Fibroblast of lung (primary cell): ENCODE measurements at places on chromosomes 5 and 9. TPM values are rescaled to one million over a fixed set of nuclear protein-coding genes. Genes with fewer than 3 reads are reported as not detected.
A peak's percentile ranks its signal among the peaks of the same experiment; 100 is the strongest.

DNA sequence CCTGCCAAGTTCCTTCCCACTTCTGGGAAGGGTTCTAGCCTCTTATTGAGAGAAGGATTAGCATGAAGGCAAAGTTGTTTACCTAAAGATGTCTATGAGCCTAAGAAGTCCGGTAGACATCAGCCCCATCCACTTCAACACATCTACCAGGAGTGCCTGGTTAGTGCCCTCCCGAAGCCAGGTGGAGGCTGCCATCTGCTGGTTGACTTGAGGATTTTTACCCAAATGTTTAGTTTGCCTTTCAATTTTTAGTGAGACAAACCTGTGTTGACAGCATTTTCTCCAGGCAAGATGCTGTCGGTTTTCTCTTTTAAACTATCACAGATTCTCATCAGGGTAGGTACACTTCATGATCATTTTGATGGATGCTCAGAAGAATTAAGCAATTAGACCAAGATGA is 83.6 kb upstream of the TNFSF8 start:
- no peaks in the 10 kb centered on the region for H3K36me3 ChIP-seq
- peak; percentile 66 for DNase-seq
- peaks cover 10% of the 10 kb centered on the region for H3K4me1 ChIP-seq

The OSMR gene
- 74.7 and 102 TPM in 2 replicates for total RNA-seq

GRCh38 chr9:92760070-92760469 is 4.6 kb downstream of the BICD2 start:
- no peak for DNase-seq
- no peak overlapping the region for H3K27ac ChIP-seq
- H3K36me3 ChIP-seq: no peaks in the 10 kb centered on the region
- no peak overlapping the region for H3K4me3 ChIP-seq

GRCh38 chr5:111278858-111279504 is 54.8 kb downstream of the CAMK4 start:
- H3K4me3 ChIP-seq: no peak overlapping the region
- H3K27ac ChIP-seq: no peak overlapping the region
- no peaks in the 10 kb centered on the region for H3K36me3 ChIP-seq
- no peaks in the 10 kb centered on the region for H3K4me1 ChIP-seq
- DNase-seq: peak; percentile 40
- H3K27me3 ChIP-seq: no peaks in the 10 kb centered on the region

- no peak overlapping the region for H3K27ac ChIP-seq
- H3K36me3 ChIP-seq: no peaks in the 10 kb centered on the region
- no peaks in the 10 kb centered on the region for H3K27me3 ChIP-seq
- DNase-seq: peak; percentile 67
- H3K4me1 ChIP-seq: peaks cover 24% of the 10 kb centered on the region
- H3K4me3 ChIP-seq: peak overlapping the region; percentile 68
These were observed 101.1 kb downstream of the RGS3 start for GRCh38 chr9:113564498-113565237.

- H3K27ac ChIP-seq: no peak overlapping the region
- H3K27me3 ChIP-seq: no peaks in the 10 kb centered on the region
- no peaks in the 10 kb centered on the region for H3K36me3 ChIP-seq
- H3K4me3 ChIP-seq: no peak overlapping the region
- DNase-seq: no peak
- H3K4me1 ChIP-seq: no peaks in the 10 kb centered on the region
These were observed 153.4 kb downstream of the SEC61B start for GRCh38 chr9:99375481-99375880.

DNA sequence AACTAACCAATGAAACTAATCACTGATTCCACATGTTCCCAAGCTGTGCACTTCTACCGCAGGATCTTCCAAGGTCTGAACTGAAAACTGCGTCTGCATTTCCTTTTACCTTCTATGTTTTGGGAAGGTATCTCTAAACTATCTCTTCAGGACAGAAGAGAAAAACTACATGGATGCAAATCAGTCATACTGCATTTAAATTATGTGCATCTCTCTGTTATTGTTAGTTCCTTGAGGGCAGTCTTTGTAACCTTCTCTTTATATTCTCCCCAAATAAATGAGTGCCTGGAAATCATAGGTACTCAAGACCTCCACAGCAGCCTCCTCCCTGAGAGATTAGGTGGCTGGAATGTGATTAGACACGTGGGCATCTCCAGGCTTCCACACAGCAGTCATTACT is 17.1 kb downstream of the MTX3 start:
- H3K36me3 ChIP-seq: no peaks in the 10 kb centered on the region
- no peak for DNase-seq

The GRXCR2 gene
- not detected in 2 replicates for total RNA-seq

The CORO2A gene
- under 0.01 and 0.50 TPM in 2 replicates for total RNA-seq

The FYB1 gene
- under 0.01 TPM in 1 of 2 replicates, not detected in the other for total RNA-seq

GRCh38 chr9:116049456-116049855 is 104.1 kb upstream of the PAPPA start:
- no peaks in the 10 kb centered on the region for H3K4me1 ChIP-seq

DNA sequence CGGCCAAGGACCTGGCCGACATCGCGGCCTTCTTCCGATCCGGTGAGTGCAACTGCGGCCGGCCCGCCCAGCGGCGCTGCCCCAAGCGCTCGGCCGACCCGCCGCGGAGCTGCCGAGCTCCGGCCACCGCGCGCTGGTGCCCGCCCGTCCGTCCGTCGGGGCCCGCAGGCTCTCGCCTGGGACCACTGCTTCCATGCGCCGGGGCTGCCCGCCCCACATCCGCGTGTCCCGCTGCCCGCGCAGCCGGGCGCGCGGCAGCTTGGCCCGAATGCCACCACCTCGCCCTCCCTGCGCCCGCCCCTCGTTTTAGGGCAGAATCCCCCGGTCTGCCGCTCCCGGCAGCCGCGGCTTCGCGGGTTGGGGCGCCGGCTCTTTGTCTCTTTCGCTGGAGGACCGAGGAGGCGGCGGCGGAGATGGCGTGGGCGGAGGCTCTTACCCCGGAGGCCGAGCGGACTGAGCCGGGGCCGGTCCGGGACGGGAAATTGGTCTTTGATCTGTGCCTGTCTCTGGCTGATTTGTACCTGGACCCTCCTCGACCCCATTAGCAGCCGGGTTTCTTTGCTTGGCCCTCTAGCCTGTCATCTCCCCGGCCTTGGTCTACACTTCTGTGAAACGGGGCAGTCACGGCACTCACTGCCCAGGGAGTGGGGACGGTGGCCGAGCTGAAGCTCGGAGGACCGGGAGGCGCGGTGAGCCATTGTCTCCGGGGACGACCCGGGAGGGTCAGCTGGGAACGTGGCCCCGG is 871 bp downstream of the TRIO start:
- H3K36me3 ChIP-seq: peaks cover 7% of the 10 kb centered on the region
- H3K27ac ChIP-seq: peak overlapping the region; percentile 95
- no peaks in the 10 kb centered on the region for H3K27me3 ChIP-seq
- H3K4me3 ChIP-seq: peak overlapping the region; percentile 90

- H3K4me1 ChIP-seq: no peaks in the 10 kb centered on the region
- no peaks in the 10 kb centered on the region for H3K36me3 ChIP-seq
- DNase-seq: no peak
These were observed 812.0 kb downstream of the CDH18 start for GRCh38 chr5:19175776-19176570.

DNA sequence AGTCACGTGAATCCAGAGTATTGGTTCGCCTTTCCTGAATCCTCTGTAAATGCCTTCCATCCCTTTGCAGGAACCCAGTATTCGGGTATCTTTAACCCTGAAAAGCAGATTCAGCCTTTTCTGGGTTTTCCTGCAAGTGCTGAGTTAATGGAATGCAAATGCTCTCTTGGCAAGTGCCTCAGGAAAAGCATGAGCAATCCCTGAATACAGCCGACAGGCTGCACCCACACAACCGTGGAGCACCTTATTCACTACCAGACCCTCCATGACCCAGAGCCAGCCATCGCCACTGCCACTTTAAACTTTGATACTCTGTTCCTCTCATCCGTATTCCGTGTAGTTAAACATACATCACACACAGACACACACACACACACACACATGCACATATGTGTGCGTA is 54.4 kb downstream of the ZNF622 start:
- peak; percentile 44 for DNase-seq
- H3K27me3 ChIP-seq: no peaks in the 10 kb centered on the region
- no peak overlapping the region for H3K4me3 ChIP-seq
- H3K36me3 ChIP-seq: no peaks in the 10 kb centered on the region
- no peaks in the 10 kb centered on the region for H3K4me1 ChIP-seq

The JADE2 gene
- total RNA-seq: 23.6 and 45.9 TPM in 2 replicates

DNA sequence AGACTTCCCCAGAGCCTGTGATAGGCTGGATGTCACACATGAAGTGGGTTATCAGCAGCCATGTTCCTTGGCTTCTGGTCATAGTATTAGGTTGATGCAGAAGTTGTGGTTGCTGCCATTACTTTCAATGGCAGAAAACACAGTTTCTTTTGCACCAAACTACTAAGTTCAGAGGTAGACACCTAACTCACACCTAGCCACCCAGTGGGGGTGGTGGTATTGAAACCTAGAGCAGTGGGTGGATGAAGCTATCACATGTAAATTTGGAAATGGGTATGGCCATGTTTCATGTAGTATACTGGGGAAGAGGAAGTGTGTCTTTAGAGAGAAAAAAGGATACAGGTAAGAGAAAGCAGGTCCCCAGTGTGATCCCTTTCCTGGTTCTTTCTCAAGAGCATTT is 347.9 kb upstream of the SEMA6A start:
- no peak for DNase-seq
- H3K27ac ChIP-seq: no peak overlapping the region
- no peak overlapping the region for H3K4me3 ChIP-seq
- H3K4me1 ChIP-seq: no peaks in the 10 kb centered on the region
- no peaks in the 10 kb centered on the region for H3K27me3 ChIP-seq
- no peaks in the 10 kb centered on the region for H3K36me3 ChIP-seq

- no peak overlapping the region for H3K4me3 ChIP-seq
- no peak overlapping the region for H3K27ac ChIP-seq
- H3K4me1 ChIP-seq: no peaks in the 10 kb centered on the region
- H3K27me3 ChIP-seq: no peaks in the 10 kb centered on the region
- peak; percentile 53 for DNase-seq
These were observed 109.8 kb upstream of the TBC1D2 start for GRCh38 chr9:98365227-98365669.

The DEPDC1B gene
- total RNA-seq: 2.1 and 2.5 TPM in 2 replicates

DNA sequence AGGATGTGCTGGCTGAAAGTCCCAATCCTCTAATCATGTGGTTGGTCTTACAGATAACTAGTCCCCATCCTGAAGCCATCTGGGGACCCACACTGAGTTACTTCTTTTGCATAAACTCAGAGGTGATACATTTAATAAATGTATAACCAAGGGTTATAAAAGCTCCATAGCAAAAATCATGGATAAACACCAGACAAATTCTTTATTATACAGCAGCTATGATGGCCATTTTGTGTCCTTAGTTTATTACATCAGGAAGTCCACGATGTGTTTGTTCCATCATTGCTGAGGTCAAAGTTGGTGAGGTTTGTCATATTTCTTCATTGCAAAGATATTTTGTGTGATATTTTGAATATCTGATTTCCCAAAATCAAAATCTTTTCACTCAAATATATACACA is 80.2 kb downstream of the GCNT1 start:
- no peak overlapping the region for H3K4me3 ChIP-seq
- no peak for DNase-seq
- peaks cover 2% of the 10 kb centered on the region for H3K4me1 ChIP-seq
- H3K36me3 ChIP-seq: no peaks in the 10 kb centered on the region

- no peak overlapping the region for H3K4me3 ChIP-seq
- no peaks in the 10 kb centered on the region for H3K36me3 ChIP-seq
- DNase-seq: no peak
- H3K27ac ChIP-seq: no peak overlapping the region
These were observed 1.5 kb upstream of the FGD3 start for GRCh38 chr9:92945796-92946195.

GRCh38 chr9:23887781-23888180 is 61.7 kb upstream of the ELAVL2 start:
- no peak for DNase-seq
- H3K36me3 ChIP-seq: no peaks in the 10 kb centered on the region

The PDGFRB gene
- 151 and 231 TPM in 2 replicates for total RNA-seq

DNA sequence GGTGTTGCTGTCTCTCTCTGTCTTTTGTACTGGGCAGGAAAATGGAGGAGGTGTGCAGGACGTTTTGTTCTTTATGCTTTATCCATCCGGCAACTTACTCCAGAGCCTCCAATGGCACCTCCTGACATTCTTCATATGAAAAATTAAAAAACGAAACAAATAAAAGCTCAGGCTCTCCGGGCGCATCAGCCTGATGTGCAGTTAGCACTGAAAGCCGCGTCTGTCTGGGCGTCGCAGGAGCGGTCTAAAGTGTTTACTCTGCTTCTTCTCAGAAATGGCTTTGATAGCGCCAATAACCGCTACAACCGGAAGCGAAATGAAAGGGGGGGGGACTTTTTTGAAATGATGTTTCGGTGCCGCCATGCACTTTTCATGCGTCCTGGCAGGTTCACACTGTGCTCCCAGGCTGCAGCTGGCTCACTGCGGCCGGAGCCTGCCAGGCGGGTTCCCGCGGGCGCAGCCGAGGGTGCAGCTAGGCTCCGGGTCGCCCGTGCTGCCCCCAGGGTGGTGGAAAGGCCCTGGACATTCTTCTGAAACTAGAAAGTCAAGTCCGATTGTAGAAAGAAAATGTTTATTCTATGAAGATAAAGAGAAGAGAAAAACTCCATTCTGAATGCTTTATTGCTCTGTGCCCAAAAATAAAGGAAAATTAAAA is 407.7 kb upstream of the IRX1 start:
- H3K27ac ChIP-seq: no peak overlapping the region
- no peak for DNase-seq
- H3K4me3 ChIP-seq: no peak overlapping the region
- no peaks in the 10 kb centered on the region for H3K4me1 ChIP-seq

The GAS1 gene
- total RNA-seq: 7.4 and 15.2 TPM in 2 replicates

DNA sequence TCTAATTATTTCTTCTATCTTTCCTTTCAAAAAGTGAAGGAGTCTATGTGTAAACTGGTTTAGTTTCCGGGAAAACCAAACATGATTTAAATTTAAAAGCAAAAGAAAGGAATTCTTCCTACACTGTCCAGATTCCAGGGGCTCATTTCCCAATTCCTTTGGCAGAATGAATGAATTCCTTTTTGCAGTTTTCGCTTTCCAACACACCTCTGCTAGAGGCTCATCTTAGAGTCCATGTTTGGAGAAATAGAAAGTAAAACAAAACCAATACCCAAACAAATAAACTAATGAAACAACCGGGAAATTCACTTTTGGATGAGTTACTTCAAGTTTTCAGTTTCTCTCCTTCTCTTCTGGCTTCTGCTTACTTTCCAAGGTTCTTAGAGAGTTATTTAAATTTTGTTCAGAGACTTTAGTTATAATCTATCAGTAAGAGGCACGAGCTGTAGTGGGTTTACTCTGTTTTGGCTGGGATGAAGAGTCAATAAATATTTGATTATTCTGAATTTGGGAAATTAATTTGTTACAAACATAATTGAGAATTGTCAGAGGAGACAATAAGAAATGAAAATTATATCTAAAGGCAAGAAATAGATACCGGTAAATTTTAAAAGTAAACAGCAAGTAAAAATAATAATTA is 365.0 kb upstream of the CDH9 start:
- no peak overlapping the region for H3K4me3 ChIP-seq
- H3K36me3 ChIP-seq: no peaks in the 10 kb centered on the region
- H3K27me3 ChIP-seq: no peaks in the 10 kb centered on the region

GRCh38 chr9:138063785-138064184 is 186.2 kb downstream of the CACNA1B start:
- no peak overlapping the region for H3K27ac ChIP-seq
- no peak for DNase-seq
- no peaks in the 10 kb centered on the region for H3K27me3 ChIP-seq
- no peaks in the 10 kb centered on the region for H3K36me3 ChIP-seq

- H3K4me1 ChIP-seq: peaks cover 3% of the 10 kb centered on the region
- H3K36me3 ChIP-seq: no peaks in the 10 kb centered on the region
- no peak overlapping the region for H3K27ac ChIP-seq
- H3K4me3 ChIP-seq: no peak overlapping the region
- no peak for DNase-seq
These were observed 45.6 kb downstream of the DAPK1 start for GRCh38 chr9:87543251-87543650.
